Keratinocyte (primary cell): ENCODE measurements at places on chromosomes 2 and 18.

- H3K27ac ChIP-seq = no peak overlapping the region
- H3K36me3 ChIP-seq = peaks cover 26% of the 10 kb centered on the region
- no peaks in the 10 kb centered on the region for H3K4me1 ChIP-seq
- H3K27me3 ChIP-seq = no peaks in the 10 kb centered on the region
- no peak for DNase-seq
Observed at GRCh38 chr18:79742076-79742475, 55.7 kb upstream of the KCNG2 start.

- no peaks in the 10 kb centered on the region for H3K27me3 ChIP-seq
- H3K4me3 ChIP-seq = no peak overlapping the region
- H3K36me3 ChIP-seq = peaks cover 46% of the 10 kb centered on the region
Observed at GRCh38 chr2:190972846-190973245, 41.1 kb downstream of the STAT1 start.

- no peaks in the 10 kb centered on the region for H3K4me1 ChIP-seq
- no peak for DNase-seq
- no peak overlapping the region for H3K4me3 ChIP-seq
- peaks cover 6% of the 10 kb centered on the region for H3K27me3 ChIP-seq
Observed at GRCh38 chr2:1988594-1988993, 244.3 kb upstream of the PXDN start.

- no peak overlapping the region for H3K27ac ChIP-seq
- no peaks in the 10 kb centered on the region for H3K27me3 ChIP-seq
- no peaks in the 10 kb centered on the region for H3K36me3 ChIP-seq
- no peak overlapping the region for H3K4me3 ChIP-seq
- no peak for DNase-seq
- no peaks in the 10 kb centered on the region for H3K4me1 ChIP-seq
Observed at GRCh38 chr2:12844511-12844910, 127.8 kb downstream of the TRIB2 start.

GRCh38 chr2:219179601-219180465 lies 1.8 kb downstream of the RETREG2 start:
- DNase-seq = no peak
- H3K27ac ChIP-seq = no peak overlapping the region

DNA sequence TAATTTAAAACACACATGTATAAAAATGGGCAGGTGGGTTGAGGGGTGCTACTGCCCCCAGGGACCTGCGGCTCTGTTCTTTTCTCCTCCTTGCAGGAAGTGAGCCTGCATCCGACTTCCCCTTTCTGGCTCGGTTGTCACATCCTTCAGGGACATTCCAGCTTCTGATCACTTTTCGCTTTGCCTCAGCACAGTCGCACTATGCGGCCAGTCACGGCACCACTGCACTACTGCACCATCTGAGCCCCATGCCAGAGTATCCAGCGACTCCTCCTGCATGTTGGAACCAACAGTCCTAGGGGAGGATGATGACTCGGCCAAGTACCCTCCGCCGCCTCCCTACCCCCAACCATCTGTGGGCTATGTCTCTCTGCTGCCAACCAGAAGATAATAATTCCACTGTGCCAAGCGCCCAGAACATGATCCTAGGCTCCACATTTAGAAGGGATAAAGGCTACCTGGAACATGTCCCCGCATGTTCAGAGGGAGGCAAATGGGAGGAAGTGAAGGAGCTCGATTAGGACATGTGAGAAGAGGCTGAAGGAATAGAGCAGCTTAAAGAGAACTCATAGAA lies 17.6 kb downstream of the CDC42EP3 start:
- H3K4me3 ChIP-seq = no peak overlapping the region
- peaks cover 16% of the 10 kb centered on the region for H3K36me3 ChIP-seq
- DNase-seq = no peak
- H3K27me3 ChIP-seq = no peaks in the 10 kb centered on the region
- peak overlapping the region; percentile 84 for H3K27ac ChIP-seq
- peaks cover 63% of the 10 kb centered on the region for H3K4me1 ChIP-seq

- no peak overlapping the region for H3K27ac ChIP-seq
- no peaks in the 10 kb centered on the region for H3K4me1 ChIP-seq
- no peaks in the 10 kb centered on the region for H3K27me3 ChIP-seq
- DNase-seq = no peak
- no peaks in the 10 kb centered on the region for H3K36me3 ChIP-seq
Observed at GRCh38 chr2:202178346-202178958, 59.9 kb downstream of the SUMO1 start.
